ENCODE measurements at places on chromosomes 5 and 9.

DNA sequence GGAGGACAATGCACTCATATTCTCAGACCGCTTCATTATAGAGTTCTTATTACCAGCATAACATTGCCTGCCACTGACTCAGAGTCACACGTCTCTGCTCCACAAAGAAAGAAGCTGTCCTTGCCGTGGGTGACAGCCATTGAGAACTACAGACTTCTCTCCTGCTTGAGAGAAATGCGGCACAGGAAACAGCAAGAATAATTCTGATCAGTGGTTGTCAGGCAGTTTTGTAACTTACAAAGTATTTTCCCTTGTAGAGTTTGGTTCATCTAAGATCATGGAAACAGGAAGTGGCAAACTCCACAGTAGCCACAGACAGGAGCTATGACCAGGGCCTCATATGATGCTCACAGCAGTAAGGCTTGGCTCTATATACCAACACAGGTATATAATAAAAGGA, 47.0 kb downstream of the KCNV2 start:
- no peak for DNase-seq

GRCh38 chr9:131747352-131747751, 7.5 kb upstream of the RAPGEF1 start:
- DNase-seq: no peak

DNA sequence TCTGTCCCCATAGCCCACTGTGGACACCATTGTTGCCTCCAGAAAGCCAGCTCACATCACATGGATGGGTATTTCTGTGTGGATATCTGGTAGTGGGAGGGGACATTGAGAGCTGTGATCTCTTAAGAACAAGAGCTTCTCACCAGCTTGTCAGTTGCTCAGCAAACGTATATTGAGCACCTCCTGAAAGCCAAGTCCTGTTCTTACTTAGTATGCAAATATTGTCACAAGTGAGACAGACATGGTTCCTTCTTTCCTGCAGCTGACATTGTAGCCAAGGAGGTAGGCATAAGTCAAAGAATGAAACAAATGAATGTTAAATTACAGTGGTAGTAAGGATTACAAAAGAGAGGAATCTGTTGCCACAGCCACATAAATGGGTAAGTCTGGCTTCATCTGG, 3.8 kb downstream of the TCOF1 start:
- DNase-seq: no peak

- DNase-seq: no peak
These were observed 86.9 kb downstream of the UBE2QL1 start for GRCh38 chr5:6535594-6535993.

- no peak for DNase-seq
These were observed 34.1 kb downstream of the BNIP1 start for GRCh38 chr5:173178369-173178910.

GRCh38 chr5:73274881-73275663, 102.1 kb downstream of the TMEM174 start:
- DNase-seq: no peak

GRCh38 chr9:13705918-13706317, 426.4 kb upstream of the MPDZ start:
- DNase-seq: no peak

- DNase-seq: no peak
These were observed 274.2 kb upstream of the TARS1 start for GRCh38 chr5:33166522-33166921.

DNA sequence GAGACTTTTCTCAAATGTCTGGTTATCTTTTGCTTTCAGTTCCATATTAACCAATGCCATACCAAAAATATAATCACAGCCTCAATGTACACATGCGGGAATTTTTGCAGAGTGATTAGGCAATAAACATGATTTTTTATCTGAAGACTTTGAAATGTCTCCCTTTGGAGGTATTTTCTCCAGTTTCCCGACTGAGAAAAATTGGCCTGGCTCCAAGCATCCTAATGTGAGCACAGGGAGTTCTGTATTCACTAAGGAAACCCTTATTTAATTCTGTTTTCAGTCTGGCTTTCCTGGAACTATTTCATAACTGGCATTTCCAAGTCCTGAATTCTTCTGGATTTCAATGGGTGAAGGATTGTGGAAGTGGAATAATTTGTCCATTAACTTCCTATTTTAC, 8.5 kb downstream of the HCN1 start:
- DNase-seq: no peak

DNA sequence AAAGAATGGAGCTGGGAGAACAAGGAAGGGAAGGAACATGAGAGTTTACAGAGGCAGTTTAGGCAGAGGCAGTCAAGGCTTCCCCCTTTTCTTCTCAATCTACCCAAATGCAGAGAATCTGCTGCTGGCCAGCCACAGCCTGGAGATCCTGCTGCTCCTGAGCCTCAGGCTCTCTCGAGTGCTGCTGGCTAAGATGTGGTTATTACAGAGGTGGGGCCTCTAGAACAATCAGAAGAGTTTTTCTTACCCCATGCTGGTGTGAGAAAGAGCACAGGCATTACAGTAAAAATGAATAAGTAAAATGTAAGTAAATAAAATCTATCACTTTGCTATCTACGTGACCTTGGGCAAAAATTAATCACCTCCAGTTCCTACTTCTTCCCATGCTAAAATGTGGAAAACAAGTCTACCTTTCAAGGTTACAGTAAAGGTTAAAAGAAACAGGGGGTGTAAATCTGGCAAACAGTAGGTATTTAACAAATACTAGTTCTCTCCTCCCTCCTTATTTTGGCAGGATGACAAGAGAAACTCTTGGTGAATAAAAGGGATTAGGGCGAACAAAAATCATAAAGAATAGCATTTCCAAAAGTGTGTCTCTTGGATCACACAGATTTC, 31.1 kb downstream of the FBXW11 start:
- DNase-seq: no peak

DNA sequence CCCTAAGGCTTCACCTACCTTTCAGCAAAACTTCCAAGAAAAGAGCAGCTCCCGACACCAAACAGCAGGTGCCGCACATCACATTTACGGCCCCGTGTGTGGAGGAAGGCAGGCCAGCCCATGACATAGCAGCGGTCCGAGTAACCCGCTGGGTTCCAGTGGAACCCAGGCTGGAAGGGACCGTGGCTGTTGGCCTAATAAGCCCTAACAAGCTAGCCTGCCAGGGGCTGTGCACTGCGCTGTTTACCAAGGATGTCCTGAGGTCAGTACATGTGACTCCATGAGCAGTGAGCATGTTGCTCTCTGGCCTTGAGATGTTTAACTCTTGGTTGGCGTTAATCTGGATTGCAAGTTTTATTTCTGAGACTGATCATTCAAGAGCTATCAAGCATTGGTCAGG, 131.5 kb downstream of the FSTL4 start:
- DNase-seq: no peak

DNA sequence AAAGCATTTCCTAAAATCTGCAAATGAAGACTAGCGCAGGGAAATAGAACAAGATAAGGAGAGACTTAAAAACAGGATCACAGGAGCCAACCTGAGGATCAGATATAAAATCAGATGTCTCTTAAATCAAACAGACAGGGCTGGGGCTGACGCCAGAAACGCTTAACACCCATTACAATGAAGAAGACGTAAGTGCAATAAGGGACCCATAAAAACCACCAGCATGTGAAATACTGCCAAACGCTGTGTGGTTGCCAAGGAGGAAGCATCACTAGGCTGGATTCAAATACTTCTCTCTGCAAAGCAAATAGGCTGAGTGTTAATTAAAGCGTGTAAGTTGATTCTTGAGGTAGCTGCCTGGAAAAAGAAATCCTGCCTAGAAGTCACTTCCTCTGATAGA, 74.4 kb upstream of the ATP10B start:
- DNase-seq: no peak

DNA sequence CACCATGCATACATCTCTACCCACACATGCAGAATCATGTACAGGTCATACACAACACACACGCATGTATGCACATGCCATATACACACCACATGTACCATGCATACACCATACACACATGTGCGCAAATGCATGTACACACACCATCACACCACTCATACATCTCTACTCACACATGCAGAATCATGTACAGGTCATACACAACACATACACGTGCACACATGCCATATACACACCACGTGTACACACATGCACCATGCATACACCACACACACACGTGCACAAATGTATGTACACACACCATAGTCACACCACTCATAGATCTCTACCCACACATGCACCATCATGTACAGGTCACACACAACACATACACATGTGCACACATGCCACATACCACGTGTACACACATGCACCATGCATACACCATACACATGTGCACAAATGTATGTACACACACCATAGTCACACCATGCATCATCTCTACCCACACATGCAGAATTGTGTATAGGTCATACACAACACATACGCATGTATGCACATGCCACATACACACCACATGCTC, 14.0 kb downstream of the GRIN1 start:
- no peak for DNase-seq

- no peak for DNase-seq
These were observed 31.7 kb upstream of the PRXL2C start for GRCh38 chr9:96686638-96687335.

- DNase-seq: no peak
These were observed 923 bp downstream of the RECK start for GRCh38 chr9:36037549-36038122.

DNA sequence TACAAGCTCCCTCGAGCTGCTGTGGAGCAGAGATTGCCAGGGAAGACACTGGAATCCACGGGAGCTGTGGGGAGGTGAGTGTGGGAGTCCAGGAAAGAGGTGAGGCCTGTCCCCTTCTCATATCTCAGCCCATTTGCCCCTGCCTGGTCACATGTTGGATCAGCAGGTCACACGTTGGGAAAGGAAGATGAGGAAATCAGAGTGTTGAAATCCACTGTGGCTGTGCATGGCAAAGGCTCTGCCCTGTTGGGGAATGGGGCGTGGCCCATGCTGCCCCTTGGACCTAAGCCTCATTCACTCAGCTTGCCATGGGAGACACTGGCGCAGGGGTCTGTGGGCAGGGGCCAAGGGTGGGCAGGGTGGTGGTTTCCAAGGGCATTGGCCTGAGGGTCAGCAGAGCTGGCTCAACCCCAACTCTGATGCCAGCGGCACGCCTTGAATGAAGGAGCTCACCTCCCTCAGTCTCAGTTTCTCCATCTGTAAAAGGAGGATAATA, 85.4 kb upstream of the CPEB4 start:
- no peak for DNase-seq

DNA sequence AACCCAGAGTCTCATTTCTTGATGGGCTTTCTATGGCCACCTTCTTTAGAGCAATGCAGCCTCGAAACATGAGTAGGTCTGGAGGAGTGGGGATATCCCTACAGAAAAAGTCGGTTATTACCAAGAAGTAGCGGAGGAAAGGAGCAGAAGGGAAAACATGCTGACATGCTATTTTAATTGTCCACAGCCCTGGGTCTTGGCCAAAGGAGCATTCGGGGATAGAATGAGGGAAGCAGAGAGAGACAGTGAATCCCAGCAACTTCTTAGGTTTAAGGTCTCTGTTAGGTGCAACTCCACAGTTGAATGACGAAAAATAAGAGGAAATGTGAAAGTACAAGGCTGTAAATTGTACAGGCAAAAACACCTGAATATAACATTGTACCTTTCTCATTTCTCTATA, 506.7 kb upstream of the CDH18 start:
- DNase-seq: no peak

DNA sequence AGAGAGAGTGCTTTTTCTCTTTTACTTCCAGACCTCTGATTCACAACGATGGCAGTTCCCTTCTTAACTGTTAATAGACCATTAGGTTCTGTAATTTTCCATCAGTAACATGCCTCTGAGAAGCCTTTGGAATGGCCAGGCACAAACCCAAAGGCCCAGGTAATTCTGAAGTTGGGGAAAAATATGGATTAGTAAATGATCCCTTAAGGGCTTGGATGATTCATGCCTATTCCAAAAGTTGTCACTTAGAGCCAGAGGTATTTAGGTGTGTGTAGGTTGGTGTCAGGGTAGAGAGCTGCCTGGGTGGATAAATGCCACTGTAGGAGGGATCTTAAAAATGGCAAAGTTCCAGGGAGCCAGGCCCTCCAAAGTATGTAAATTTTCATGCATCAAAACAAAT, 228.8 kb downstream of the PLK2 start:
- no peak for DNase-seq

DNA sequence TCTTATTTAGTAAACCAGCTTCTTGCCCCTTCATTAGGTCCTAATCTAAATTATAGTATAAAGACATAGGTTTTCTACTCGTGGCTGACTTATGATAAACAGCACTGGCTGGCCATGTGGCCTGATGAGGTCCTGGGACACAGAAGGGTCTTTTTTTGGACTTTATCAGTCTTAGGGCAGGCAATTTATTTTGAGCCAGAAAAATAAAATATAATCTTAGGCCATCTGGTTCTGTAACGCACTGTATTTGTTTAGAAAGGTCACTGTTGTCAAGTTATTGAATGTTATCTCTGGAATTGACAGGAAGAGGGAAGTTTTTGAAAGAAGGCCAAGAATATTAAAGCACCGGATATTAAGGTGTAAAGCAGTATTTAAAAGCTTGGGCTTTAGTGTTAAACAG, 53.9 kb downstream of the RFX3 start:
- no peak for DNase-seq

- no peak for DNase-seq
These were observed 264.1 kb downstream of the MLLT3 start for GRCh38 chr9:20358207-20358606.

- DNase-seq: no peak
These were observed 33.7 kb downstream of the USP20 start for GRCh38 chr9:129868872-129869486.

GRCh38 chr9:119304555-119304954, 64.7 kb downstream of the BRINP1 start:
- DNase-seq: no peak

DNA sequence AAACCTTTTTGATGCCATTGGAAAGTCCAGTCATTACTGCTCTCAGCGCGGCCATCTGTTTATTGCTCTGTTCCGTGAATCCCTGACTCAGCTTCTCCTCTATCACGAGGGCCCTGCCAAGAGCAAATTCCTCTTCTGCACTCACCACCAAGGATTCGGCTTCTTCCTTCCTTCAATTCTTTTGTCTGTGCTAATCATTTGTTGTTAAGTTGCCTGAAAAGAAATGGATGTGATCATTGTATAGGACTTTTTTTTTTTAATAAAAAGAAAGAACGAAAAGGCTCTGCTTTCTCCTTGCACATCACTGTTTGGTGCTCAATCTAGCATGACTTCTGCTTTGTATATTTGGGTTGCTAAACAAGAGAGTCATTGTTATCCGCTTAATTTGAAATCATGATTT, 128.7 kb upstream of the PIK3R1 start:
- no peak for DNase-seq

GRCh38 chr5:1329111-1329579, 15.8 kb downstream of the CLPTM1L start:
- DNase-seq: peak; percentile 10

Measured in GM12892 (cell line).